GM10248 (cell line): ENCODE measurements at places on chromosomes 1 and 21.

DNA sequence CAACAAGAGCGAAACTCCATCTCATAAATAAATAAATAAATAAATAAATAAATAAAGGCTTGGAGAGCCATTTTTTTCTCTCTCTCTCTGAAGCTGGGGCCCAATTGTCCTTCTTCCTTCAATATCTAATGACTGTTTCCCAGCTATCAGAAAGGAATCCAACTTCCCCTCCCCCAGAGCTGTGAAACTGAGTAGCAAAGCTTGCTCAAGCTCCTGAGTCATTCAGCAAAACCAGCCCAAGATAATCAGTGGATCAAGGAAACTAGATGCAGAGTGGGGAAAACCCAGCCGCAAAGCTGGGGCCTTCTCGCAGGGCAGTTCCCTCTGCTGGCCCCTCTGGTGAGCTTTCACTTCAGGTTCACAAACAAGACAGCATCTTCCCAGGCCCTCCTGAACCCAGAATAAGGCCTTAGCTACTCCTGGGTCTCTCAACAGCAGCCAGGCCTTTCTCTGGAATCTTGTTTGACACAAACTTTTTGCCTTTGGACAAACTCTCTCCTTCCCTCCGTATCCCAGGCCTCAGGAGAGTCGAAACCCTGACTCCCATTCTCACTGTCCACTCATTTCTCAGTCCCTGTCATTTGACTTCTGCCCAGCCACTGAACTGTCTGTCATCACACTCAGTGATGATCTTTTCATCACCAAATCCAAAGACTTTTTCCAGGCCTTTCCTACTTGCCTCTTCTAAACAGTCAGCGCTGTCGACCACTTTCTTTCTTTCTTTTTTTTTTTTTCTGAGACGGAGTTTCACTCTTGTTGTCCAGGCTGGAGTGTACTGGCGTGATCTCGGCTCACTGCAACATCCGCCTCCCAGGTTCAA, 18.0 kb upstream of the PTP4A2 start:
- DNase-seq, result peak; percentile 80

- no peak for DNase-seq
Measured at GRCh38 chr1:25099343-25099951, 132.9 kb downstream of the SYF2 start.

GRCh38 chr21:42417533-42417932, 13.8 kb downstream of the UBASH3A start:
- no peak for DNase-seq

GRCh38 chr1:28890435-28890834, 23.9 kb upstream of the EPB41 start:
- no peak for DNase-seq

DNA sequence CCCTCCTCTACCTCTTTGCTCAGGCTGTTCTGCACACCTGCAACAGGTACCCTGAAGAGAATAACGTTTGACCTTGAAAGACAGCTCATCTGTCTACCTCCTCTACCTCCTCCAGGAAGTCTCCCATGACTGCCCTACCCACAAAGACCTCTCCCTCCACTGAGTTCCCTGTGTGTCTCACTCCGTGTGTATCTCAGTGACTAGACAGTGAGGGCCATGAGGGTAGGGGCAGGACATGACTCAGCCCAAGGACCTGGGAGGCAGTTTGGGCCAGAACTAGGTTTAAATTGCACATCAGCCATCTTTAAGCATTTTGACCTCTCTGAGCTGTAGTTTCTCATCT, 32.0 kb upstream of the LRP8 start:
- DNase-seq, result no peak

GRCh38 chr1:17236779-17237560, 11.9 kb upstream of the PADI3 start:
- DNase-seq, result peak; percentile 89

- DNase-seq, result peak; percentile 62
Measured at GRCh38 chr1:154186177-154186576, 5.7 kb downstream of the TPM3 start.

DNA sequence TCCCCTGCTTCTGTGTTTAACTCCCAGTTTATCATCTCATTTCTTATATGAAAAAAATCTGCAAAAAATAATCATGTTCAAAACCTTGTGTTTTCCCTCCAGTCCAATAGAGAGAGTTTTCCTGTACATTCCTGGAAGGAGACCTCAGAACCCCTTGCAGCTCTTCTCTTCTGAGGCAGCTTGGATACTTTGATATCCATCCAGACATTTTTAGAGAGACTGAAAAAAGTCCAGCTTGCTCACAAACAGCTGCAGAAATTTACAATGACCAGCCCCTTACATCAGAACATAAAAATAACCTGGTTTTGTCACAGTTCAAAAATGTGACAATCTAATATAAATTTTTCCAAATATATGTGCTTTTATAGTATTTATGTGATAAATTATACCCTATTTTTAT, 73.3 kb upstream of the C1orf115 start:
- no peak for DNase-seq

DNA sequence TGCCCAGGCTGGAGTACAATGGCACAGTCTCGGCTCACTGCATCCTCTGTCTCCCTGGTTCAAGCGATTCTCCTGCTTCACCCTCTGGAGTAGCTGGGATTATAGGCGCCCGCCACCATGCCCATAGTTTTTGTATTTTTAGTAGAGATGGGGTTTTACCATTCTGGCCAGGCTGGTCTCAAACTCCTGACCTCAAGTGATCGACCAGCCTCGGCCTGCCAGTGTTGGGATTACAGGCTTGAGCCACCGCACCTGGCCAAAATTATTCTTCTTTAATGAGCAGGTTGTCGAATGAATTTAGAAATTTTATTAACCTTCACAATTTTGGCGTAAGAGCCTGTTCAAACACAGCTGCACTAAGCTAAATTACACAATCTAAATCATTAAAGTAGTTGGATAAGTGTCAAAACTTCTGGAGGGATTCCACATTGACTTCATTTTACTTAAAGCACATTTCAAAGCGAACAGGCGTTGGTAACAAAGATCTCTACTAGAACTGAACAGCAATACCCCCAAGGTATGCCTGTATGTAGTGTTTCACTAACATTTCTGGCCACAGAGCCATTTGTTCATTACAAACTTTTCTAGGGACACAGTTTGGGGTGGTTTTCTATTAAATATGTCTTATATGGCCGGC, 5.2 kb upstream of the CTH start:
- no peak for DNase-seq

DNA sequence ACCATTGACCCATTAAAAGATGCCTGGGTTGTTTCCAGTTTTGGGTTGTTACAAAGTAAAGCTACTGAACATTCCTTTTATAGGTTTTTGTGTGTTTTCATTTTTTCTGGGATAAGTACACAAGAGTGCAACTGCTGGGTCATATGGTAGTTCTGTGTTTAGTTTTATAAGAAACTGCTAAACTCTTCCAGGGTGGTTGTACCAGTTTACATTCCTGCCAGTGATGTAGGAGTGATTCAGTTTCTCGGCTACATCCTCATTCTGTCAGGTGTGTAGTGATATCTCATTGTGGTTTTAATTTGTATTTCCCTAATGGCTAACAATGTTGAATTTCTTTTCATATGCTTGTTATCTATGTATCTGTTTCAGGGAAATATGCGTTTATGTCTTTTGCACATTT, 58.5 kb upstream of the DNAJC6 start:
- no peak for DNase-seq

- DNase-seq, result no peak
Measured at GRCh38 chr1:10737651-10738050, 58.8 kb downstream of the CASZ1 start.

DNA sequence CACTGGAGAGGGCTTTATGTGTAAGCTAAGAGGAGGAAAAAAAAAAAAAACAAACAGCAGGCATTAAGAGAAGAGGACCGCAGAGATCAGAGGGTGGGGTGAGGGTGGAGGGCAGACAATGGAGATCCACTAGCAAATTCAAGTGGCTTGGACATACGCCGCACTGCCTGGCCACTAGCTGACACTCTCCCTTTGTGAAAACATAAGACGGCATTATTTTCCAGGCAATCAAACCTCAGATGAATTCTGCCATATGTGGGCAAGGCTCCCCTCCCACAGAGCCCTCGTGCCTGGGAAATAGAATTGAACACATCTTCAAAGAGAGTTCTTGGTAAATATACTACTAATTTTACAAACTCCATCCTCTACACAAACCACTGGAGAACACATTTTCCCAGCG, 53.6 kb downstream of the ERG start:
- no peak for DNase-seq

- DNase-seq, result no peak
Measured at GRCh38 chr1:1426496-1427105, 5.5 kb upstream of the ANKRD65 start.

DNA sequence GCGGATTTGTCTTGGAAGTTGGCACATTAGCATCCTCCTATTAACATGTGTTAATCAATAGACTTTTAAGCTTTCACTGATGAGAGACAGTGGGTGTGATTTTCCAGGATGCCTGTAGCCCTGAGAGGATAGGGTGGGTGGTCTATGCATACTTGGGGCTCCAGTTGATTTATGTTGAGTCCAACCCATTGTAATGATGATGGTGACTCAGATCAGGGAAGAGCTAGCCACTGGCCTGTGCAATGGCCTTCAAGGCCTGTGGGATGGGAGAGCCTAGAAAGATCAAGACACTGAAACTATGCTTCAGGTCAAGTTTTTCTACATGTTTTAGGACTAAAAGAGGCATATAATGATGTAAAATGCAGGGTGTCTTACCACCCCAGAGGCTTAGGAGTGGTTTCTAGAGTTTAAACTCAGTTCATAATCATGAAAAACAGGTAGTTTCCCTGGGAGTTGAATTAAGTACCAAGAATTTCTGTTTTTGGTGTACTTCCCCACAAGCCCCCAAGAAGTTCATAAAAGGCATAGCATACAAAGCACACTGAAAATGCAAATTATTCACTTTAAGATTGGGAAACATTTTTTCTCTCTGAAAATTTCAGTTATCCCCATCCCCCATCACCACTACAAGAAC, 19.9 kb downstream of the BEND5 start:
- DNase-seq, result no peak

- no peak for DNase-seq
Measured at GRCh38 chr1:152543820-152544219, 22.8 kb downstream of the LCE3E start.

GRCh38 chr1:225004396-225004795, 74.9 kb downstream of the DNAH14 start:
- no peak for DNase-seq

DNA sequence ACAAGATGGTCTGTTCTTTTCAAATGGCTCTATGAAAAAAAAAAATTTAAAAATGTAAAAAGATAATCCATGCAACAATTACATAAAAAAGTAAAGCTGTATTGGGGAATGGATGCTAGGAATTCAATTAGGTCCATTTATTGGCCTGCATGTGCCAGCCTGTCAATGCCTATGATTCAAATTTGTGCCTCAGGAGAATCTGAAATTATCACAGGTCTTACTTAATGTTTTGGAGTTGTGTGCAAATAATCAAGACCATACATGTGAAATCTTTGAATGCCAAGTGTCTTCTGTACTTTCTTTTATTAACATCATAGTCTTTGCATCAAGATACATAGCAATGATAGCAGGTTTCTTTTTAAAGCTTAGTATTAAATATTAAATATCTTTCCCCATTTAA, 13.5 kb upstream of the KLHL12 start:
- no peak for DNase-seq

- peak; percentile 18 for DNase-seq
Measured at GRCh38 chr1:179742717-179743678, at the start of gene FAM163A. FAM163A (plus strand) TSS chr1:179743291; CDS start chr1:179813098, 69,807 bp downstream.

DNA sequence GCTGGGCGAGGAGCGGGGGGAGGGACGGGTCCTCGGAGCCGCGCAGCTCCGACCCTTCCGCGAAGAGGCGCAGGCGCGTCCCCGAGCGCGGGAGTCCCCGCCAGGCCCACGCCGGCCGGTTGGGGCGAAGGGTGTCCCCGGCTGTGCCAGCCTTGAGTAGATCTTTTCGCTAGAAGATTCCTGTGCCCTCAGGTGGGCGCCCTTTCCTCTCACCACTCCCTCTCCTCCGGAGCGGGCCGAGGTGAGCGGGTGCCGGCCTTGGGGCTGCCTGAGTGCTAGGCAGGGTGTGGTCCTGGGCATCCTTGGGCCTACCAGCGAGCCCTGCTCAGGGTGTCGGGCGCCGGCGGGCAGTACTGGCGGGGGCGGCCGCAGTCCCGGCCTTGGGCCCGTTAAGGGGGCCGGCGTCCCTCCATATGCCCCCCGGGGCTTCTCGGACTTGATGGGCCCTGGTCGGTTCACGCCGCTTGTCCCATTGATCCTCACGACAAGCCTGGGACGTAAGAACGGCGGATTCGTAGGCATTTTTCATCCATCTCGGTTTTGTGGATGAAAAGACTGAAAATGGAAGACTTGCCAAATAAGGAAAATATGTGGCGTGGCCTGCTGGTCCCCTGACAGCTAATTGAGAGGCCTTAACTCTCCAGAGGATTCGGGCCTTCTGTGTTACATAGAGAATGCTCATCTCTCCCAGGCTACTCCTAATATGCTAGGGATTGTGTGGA, 712 bp downstream of the DEGS1 start:
- DNase-seq, result peak; percentile 68

DNA sequence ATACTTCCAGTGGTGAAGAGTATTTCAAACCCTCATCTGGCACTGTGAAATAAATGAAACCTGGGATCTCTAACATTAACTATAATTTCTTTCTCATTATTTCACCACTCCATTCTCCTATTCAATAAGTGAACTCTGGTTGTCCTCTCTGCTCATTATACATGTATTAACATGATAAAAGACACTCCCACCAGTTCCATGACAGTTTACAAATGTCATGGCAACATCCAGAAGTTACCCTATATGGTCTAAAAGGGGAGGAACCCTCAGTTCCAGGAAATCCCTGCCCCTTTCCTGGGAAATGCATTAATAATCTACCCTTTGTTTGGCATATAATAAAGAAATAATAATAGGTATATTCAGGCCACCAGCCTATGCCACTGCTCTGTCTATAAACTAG, 62.7 kb upstream of the BRINP3 start:
- no peak for DNase-seq

DNA sequence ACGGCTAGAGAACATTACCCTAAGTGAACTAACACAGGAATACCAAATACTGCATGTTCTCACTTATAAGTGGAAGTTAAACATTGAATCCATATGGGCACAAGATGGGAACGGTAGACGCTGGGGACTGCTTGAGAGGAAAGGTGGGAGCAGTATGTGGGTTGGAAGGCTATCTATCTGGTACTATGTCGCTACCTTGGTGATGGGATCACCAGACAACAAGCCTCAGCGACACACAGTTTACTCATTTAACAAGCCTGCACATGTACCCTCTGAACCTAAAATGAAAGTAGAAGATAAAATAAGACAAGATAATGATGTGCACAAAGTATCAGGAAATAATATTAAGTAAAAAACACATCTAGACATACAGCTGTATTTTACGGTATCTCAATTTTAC, 819 bp downstream of the PYHIN1 start:
- DNase-seq, result no peak

- DNase-seq, result peak; percentile 33
Measured at GRCh38 chr1:31010086-31010989, 55.2 kb downstream of the PUM1 start.

DNA sequence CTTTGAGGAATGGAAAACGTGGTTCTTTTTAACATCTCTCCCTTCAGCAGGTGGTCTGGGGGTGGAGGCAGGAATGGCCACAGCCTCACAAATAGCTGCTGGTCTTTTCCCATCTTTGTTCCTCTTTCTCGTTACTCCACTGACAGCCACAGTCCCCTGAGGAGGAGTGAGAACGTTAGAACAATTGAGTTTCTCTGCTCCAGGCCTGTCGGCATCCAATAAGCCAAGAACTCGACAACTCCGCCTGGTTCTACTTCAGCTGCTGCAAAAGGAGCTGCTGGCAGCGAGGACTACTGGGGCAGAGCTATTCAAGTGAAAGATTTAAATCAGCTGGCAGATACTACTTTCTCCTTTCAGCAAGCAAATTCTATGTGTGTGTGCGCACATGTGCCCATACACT, 169.5 kb upstream of the GALNT2 start:
- DNase-seq, result no peak
